COLO829 (cell line): ENCODE measurements at places on chromosomes 2 and 18.

DNA sequence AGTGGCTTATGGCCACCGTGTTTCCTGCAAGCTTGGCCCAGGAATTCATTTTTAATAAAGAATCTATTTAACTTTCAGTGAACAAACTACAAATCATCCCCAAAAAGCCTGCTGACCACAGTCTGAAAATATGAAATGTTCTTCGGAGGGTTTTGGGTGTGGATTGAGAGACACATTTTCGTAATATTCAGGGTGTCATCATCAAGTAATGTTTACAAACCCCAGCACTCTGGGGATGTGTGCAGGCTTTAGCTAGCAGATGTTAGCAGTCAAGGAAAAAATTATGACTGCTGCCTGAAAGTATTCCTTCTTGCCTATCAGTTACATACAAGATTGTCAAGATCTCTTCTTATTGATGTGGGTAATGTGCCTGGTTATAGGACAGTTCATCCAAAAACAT is 143.9 kb upstream of the FN1 start:
- DNase-seq, result no peak

DNA sequence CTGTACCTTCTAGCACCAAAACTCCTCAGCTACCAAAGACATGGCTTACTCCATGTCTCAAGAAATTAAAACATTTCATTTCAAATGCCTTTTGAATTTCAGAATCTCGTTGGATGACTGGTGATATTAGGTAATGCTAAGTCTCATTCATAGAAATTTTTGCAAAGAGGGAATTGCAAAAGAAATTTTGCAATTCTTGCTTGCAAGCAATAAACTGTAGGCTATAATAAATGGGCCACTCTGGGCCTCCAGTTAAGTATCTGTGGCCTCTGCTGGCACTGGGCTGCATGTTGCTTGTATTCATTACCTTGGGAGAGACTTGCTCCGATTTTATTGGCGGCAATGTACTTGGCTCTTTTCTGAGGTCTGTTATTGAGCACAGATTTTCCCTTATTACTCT is 2.8 kb upstream of the LCLAT1 start:
- DNase-seq, result no peak

- DNase-seq, result peak; percentile 13
Observed at GRCh38 chr2:65749545-65749944, 317.1 kb upstream of the SPRED2 start.

DNA sequence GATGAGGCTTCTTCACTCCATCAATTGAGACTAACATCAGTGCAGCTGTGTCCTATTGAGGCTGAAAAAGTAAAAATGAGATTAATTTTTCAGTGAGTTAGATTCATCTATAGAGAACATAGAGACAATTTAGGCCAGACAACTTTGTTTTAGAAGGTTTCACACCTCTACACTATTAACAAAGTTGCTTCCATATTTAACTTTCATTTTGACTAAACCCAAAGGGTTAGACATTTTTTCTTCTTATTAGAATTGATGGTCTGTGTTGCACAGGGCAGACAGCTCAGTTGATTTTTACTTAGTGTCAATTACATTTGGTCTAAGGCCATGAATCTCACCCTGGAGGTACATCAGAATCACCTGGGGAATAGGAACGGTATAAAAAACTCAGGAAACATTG is 130.2 kb upstream of the NXPH2 start:
- DNase-seq, result no peak

- no peak for DNase-seq
Observed at GRCh38 chr2:204341887-204342276, 203.4 kb upstream of the PARD3B start.

GRCh38 chr2:1026141-1026540 is 75.5 kb downstream of the SNTG2 start:
- DNase-seq, result no peak

GRCh38 chr2:176852667-176853066 is 359.9 kb upstream of the HNRNPA3 start:
- no peak for DNase-seq

DNA sequence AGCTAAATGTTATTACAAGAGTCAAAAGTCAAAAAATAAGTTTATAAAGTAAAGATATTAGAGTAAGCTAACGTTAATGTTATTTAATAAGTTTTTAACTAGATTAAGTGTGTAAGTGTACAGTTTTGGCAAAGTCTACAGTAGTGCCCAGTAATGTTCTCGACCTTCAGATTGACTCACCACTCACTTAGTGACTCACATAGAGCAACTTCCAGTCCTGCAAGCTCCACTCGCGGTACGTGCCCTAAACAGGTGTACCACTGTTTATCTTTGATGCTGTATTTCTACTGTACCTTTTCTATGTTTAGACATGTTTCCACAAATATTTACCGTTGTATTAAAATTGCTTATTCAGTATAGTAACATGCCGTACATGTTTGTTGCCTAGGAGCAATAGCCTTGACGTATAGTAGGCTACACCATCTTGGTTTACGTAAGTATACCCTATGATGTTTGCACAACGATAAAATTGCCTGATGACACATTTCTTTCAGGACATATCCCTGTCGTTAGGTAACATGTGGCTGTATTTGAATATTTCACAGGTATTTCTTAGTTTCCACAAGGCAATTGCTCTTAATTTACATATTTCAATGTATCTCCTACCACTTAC is 1641.9 kb upstream of the PIK3C3 start:
- no peak for DNase-seq

- no peak for DNase-seq
Observed at GRCh38 chr2:188523919-188524318, 232.2 kb downstream of the GULP1 start.

DNA sequence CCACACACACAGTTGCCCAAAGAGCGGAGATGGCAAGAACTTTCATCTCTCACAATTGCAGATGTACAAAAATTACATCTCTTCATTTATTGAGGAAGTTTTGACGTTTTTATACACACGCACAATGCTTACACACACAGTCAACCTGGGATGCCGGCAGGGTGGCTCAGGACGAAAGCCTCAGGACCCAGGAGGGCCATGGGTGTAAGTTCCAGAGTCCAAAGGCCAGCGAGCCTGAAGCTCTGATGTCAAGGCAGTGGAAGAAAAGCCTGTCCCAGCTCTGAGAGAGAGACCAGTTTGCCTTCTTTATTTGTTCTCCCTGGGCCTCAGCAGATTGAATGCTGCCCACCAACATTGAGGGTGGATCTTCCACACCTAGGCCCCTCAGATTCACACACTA is 10.1 kb downstream of the AMER3 start:
- DNase-seq, result no peak

- DNase-seq, result no peak
Observed at GRCh38 chr2:33512112-33512511, 35.7 kb downstream of the RASGRP3 start.
